ENCODE measurements at places on chromosomes 7 and 10. TPM values are rescaled to one million over a fixed set of nuclear protein-coding genes. Genes with fewer than 3 reads are reported as not detected.

ZNF239 gene
- polyA plus RNA-seq: 3.4 TPM

LRRD1 gene
- polyA plus RNA-seq: not detected

GRCh38 chr7:11212816-11213215 is 239.1 kb downstream of the PHF14 start:
- peak; percentile 21 for DNase-seq

IDI2 gene
- not detected for polyA plus RNA-seq

DNA sequence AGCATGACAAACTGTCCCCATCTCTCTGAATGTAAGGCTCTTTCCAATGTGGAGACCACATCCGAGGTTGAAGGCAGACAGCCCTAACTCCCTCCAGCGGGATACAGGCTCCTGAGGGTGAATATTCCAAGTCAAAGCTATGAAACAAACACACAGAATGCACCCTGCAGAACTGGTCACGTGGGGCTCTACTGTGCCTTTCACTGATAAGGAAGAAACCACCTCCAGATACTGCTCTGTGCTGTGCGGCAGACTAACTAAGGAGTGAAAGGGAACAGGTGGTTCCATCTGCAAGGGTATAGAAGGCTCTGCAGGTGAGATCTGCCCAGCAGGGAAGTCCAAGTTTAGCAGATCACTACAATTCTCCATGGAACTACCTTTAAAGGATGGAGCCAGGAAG is 534.4 kb downstream of the KCNMA1 start:
- DNase-seq: no peak

DNA sequence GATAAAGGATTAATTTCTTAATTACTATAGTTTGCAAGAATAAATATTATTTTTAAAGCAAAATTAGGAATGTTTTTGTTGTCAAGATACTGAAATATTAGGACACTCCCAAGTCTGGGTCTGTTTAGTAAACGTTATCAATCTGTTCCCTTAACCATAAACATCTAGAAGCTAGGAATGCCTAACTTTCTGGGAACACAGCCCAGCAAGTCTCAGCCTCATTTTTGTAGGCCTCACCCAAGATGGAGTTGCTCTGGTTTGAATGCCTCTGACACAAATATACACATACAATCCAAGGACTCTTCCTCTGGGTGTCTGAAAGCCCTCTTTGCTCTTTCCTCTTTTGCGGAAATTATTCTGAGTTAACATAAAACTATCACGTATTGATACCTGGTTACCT is 487.4 kb upstream of the CELF2 start:
- no peak for DNase-seq

DNA sequence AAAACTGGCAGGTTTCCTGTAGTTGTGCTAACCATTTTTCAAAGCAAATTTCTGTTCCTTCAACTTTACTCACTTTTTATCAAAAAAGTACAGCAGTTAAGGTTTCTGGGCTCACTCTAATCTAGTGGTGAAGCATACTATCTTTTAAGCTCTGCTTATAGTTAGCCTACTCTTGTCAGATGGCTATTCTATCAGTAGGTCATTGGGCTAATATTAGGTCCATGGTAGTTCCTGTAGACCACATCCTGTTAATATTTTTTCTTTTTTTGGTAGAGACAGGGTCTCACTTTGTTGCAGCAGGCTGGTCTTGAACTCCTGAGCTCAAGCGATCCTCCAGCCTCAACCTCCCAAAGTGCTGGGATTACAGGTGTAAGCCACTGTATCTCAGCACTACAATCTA is 27.9 kb upstream of the NRCAM start:
- DNase-seq: no peak

SPDYE1 gene
- not detected for polyA plus RNA-seq

CRPPA gene
- polyA plus RNA-seq: 0.59 TPM

GRCh38 chr7:2157473-2158279 is 75.1 kb downstream of the MAD1L1 start:
- DNase-seq: no peak
